Breast epithelium (tissue), 4 donors: ENCODE measurements at places on chromosomes 2 and 18.

DNA sequence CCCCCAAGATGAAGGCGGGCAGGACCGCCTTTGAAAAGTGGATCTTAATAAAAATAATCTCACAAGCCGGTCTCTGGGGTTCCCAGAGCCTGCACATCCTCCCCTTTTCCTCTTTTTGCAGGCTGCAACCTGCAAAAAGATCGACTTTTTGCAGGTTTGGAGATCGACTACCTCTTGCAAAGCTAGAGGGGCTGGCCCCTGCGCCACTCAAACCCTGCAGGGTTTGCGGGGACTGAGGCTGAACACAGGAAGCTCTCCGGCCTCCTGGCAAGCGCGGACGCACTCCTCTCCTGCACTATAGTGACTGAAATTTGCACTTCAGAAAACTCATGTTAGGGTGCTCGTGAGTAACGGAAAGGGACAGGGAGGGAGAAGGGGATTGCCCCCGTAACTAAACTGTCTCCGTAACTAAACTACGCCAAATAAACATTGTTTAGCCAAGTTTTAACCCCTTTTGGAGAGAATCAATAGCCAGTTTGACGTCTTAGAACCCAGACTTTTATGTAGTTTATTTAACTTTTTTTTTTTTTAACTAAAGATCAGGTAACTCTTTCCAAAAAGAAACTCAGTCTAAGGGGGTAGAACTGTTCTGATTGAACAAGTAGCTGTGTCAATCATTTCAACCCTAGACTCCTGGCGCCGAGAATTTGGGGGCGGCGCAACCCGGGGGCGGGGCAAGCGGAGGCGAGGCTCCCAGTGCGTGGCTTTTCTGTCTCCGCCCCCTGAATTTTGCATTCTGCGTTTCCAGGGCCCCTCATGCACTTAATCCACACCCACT, 2.5 kb downstream of the IGFBP5 start:
- H3K27me3 ChIP-seq: no peaks in the 10 kb centered on the region
- H3K4me3 ChIP-seq: peak overlapping the region; percentile 61
- H3K4me1 ChIP-seq: peaks cover 3% of the 10 kb centered on the region

DNA sequence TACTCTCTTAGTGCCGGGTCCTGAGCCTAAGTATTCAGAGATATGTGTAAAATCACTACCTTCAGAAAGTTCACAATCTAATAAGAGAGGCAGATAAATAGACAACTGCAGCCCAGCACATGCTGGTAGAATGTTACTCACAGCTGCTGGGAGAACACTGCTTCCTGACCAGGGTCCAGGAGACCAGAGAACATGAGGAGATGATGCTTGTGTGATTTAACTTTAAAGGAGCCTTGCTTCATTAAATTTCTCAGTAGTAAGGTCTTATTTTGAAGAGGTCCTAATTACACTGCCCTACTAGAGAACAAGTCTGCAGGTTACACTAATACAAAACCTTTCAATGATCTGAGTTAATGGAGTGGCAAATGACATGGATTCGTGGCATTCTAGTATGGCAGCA, 209.9 kb upstream of the TRIB2 start:
- no peaks in the 10 kb centered on the region for H3K36me3 ChIP-seq
- H3K4me3 ChIP-seq: no peak overlapping the region
- no peaks in the 10 kb centered on the region for H3K4me1 ChIP-seq
- no peak for DNase-seq
- H3K27ac ChIP-seq: no peak overlapping the region

DNA sequence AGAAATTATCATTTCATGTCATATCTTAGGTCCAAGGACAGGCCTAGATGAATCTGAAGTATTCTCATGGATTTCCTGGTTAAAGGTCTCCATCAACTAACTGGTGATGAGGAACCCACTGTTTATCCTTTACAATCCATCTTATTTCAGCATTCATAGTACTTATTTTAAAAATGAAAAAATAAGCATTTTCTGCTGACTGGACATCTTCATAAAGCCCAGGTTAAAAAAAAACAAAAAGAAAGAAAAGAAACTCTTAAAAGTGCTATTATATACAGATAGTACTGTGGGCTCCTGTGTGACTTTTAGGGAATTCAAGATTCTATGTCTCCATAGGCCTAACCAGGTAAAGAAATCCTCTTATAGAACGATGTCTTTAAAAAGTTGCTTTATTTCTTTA, 7.1 kb downstream of the ERBB4 start:
- H3K4me1 ChIP-seq: no peaks in the 10 kb centered on the region
- H3K27ac ChIP-seq: no peak overlapping the region
- DNase-seq: no peak

- DNase-seq: no peak
- H3K36me3 ChIP-seq: no peaks in the 10 kb centered on the region
- H3K27me3 ChIP-seq: no peaks in the 10 kb centered on the region
- H3K4me3 ChIP-seq: peak overlapping the region; percentile 90
- H3K4me1 ChIP-seq: peaks cover 9% of the 10 kb centered on the region
Measured at GRCh38 chr18:36128907-36129299, 237 bp downstream of the SLC39A6 start.

DNA sequence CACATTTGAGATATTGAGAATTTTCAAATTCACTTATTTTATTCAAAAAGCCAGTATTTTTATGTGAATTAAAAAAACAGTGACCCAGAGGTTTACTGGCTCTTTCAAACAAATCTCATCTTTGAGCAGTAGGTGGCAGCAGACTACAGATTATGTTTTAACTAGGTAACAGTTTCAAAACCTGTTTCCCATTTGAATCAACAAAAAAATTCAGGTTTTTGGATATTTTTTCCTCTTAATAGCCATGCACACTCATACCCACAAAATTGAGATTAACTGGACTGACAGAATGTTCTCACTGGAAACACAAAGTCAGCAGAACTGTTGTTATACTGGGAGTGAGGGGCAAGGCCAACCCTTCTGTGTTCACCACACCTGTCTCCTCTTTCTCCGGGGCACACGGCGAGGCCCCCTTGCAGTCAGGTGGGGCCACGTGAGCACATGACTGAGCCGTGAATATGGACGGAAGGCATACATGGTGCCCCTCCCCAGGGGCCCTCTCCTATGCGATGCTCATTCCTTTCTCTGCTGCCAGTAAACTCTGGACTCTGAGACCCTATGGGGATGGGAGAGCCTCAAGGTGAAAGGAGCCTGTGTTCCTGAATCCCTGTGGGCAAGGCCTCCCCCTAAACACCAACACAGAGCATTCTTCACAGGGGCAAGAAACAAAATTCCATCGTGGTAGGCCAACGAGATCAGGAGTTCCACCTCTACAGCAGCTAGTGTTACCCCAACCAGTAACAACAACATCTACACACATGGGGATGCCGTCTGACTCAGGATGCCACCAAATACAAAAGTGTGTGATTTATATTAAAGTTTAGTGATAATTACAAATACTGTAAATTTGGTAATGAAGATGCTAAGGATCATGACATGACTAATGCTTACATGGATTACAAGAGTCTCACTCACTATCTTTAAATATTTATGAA, 80.4 kb downstream of the LPIN2 start:
- no peak overlapping the region for H3K4me3 ChIP-seq
- no peaks in the 10 kb centered on the region for H3K36me3 ChIP-seq
- H3K27ac ChIP-seq: peak overlapping the region; percentile 21
- no peak for DNase-seq

GRCh38 chr2:178882666-178883440, 75.6 kb upstream of the TTN start:
- H3K27me3 ChIP-seq: no peaks in the 10 kb centered on the region
- H3K27ac ChIP-seq: no peak overlapping the region
- no peak for DNase-seq
- H3K4me1 ChIP-seq: no peaks in the 10 kb centered on the region
